Lung (tissue), 17 donors: ENCODE measurements at places on chromosomes 1 and 21. TPM values are rescaled to one million over a fixed set of nuclear protein-coding genes. Genes with fewer than 3 reads are reported as not detected.

HHAT gene
- total RNA-seq: 11.3 TPM

FLG gene
- not detected for total RNA-seq

DNA sequence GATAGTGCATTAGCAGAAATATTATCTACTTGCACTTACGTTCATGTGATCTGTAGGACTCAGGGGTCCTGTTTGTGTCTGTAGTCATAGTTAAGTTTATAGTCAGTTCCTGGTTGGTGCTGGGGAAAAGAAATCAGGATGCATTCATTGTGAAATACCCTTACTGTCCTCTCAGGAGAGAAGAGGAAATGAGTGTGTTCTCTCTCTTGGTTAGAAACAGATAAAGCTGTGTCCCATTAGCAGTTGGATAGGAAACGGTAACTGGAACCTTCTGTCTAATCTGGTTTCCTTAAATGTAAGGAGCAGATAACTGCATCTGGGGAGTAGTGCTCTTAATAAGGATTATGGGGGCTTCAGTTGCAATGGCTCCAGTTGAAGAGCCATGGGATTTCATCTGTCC, 8.9 kb downstream of the SDCCAG8 start:
- no peak overlapping the region for H3K27ac ChIP-seq
- H3K4me1 ChIP-seq: peaks cover 15% of the 10 kb centered on the region
- no peaks in the 10 kb centered on the region for H3K27me3 ChIP-seq
- H3K36me3 ChIP-seq: no peaks in the 10 kb centered on the region
- DNase-seq: no peak

GRCh38 chr1:185059950-185060571, 14.7 kb downstream of the RNF2 start:
- no peaks in the 10 kb centered on the region for H3K36me3 ChIP-seq
- no peak for DNase-seq
- no peak overlapping the region for H3K4me3 ChIP-seq

- no peaks in the 10 kb centered on the region for H3K4me1 ChIP-seq
- no peaks in the 10 kb centered on the region for H3K36me3 ChIP-seq
- DNase-seq: no peak
- no peak overlapping the region for H3K4me3 ChIP-seq
- no peak overlapping the region for H3K27ac ChIP-seq
Measured at GRCh38 chr1:112253366-112253765, 142.6 kb upstream of the CTTNBP2NL start.

GRCh38 chr1:181793831-181794230, 267.7 kb downstream of the ZNF648 start:
- H3K27me3 ChIP-seq: no peaks in the 10 kb centered on the region
- no peak overlapping the region for H3K4me3 ChIP-seq
- no peaks in the 10 kb centered on the region for H3K4me1 ChIP-seq
- no peak for DNase-seq
- H3K27ac ChIP-seq: no peak overlapping the region

DNA sequence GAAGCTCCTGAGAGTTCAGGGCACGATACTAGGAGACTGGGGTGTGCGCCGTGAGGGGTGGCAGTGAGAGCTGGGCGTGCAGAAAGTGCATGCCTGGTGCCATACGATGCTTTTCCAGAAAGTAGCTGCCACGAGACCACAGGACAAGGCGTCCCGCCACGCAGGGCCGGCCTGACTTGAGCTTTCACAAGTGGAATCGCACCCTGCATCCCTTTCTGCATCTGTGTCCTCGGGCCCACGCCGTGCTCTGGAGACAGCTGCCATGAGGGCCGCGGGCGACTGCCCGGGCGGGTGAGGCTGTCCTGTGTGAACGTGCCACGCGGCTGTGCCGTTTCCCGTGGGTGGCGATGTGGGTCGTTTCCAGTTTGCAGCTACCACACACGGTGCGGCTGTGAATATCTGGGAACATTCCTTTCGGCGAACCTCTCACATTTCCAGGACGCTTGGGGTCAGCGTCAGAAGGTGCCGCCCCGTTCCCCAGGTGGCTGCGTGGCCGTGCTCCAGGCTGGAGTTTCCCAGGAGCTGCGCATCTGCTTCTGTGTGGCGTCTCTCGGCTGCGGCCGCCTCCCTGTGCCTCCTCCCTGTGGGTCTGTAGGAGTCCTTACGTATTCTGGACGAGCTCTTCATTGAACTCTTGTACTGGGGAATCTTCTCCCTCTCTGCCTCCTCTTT, 1.0 kb upstream of the PERM1 start:
- H3K27me3 ChIP-seq: peaks cover 5% of the 10 kb centered on the region
- no peak overlapping the region for H3K4me3 ChIP-seq
- H3K27ac ChIP-seq: peak overlapping the region; percentile 94
